DMS 273 treated with DMSO at 0.1 percent for 48 hours (cell line): ENCODE measurements at places on chromosomes 5 and 9.

DNA sequence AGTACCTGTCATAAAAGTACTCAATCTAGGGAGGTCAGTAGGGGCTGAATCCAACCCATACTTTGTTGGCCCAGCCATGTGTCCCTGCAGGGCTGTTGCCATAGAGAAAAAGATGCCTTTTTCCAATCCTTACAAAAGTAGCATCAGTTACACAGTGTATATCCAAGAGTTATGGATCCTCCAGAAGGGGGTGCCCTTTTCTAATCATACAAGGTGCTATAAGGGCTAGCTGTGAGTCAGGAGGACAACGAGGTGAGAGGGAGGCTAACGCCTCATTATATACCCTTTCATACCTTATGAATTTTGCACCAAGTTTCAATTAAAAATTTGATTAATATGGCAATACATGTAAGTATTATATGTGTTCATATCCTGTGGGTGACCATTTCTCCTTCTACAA is 4.8 kb downstream of the KIAA0825 start:
- DNase-seq, result no peak

GRCh38 chr5:98041661-98042060 is 731.8 kb upstream of the RGMB start:
- no peak for DNase-seq

DNA sequence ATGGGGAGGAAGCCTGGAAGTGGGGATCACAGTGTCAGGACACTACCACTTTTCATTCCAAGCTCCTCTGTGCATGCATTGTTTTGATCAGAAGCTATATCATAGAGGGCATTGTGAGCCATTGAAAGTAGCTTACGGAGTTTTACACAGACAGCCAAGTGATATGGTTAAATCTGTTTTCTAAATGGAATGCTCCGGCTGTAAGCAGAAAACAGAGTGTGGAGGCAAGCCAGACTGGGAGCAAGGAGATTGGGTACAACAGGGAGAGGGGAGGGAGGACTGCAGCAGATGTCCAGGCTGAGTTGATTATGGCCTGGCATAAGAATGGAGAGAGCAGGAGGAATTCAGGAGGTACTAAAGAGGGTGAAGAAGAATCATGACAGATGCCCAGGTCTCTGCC is 15.5 kb upstream of the SOWAHA start:
- no peak for DNase-seq

DNA sequence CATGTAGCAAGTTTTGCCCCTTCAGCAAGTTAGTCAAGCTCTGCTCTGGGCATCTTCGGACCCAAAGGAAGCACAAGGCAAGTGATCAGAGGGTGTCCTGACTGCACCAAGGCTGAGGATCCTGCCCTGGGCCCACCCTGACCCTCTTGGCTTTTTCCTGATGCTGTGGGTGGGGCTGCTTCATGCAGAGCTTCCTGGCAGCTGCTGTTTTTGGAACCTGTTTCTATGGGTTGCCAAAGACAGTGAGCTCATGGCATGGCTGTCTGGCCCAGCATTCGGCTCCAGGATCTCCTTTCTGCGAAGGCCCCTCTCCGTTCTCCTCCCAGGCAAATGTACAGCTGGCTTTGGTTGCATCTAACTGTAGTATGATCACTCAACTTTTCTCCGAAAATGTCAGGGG is 497.9 kb downstream of the ARHGEF28 start:
- no peak for DNase-seq

DNA sequence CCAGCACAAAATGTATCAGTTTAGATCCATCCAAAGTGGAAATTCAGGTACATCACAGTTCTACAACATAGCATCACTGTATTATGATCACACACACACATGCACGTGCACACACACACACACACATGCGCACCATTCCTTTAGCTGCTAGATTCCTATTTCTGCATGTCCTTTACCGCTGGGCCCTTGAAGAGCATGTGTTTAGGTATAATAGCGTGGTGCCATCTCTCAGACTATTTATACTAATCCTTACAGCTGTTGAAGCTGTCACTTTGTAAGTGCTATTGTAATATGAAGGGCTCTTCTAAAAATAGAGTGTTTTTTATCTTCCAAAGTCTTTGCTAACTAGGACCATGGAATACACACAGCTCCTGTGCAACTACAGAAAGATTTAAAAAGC is 308.8 kb upstream of the TRPC7 start:
- no peak for DNase-seq

GRCh38 chr5:142757564-142757963 is 12.6 kb upstream of the ARHGAP26 start:
- DNase-seq, result no peak

DNA sequence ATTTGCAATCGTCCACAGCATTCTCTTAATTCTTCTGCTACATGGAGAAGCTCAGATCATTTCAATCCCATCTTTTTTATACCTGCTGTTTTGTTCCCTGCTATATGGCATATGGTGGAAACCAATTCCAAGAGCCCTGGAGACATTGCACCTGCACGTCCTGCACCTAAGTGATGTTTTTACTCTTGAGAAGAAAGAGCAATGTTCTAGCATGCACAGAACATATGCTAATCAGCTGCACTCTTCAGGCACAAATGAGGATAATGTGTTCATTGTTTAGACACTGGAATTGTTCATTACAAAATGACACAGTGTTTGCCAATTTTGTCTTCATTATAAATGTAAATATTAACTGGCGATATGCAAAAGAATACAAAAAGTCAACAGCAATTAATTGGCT is 935.8 kb downstream of the TLE4 start:
- no peak for DNase-seq

GRCh38 chr5:73039082-73039481 is 81.3 kb upstream of the TMEM171 start:
- no peak for DNase-seq
